T-helper 2 cell (primary cell): ENCODE measurements at places on chromosomes 13 and 19.

- no peak for DNase-seq
Observed at GRCh38 chr13:72839831-72840426, 58.0 kb downstream of the PIBF1 start.

GRCh38 chr13:90622541-90622940 is 724.9 kb upstream of the MIR17HG start:
- no peak for DNase-seq

DNA sequence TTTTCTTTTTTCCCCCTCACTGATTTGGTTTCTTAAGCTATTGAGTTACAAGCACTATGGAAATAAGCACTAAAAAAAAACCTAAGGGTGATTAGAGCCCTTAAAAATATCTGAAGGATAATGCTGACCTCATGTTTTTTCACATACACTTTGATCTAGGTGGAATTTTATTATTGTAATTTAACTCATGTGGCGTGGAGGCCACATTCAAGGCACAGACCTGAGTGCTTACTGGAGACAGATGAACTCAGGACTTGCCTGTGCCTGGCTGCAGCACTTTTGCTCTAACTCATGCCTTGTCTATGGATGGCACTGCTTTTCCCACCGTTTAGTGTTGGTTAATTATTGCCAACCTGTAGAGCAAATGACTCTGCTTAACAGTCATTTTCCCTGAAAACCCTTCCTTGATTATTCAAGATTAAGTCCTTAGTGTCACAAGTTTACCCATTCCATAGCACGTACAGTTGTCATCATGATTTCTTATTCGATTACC is 541.4 kb downstream of the GPC6 start:
- no peak for DNase-seq

DNA sequence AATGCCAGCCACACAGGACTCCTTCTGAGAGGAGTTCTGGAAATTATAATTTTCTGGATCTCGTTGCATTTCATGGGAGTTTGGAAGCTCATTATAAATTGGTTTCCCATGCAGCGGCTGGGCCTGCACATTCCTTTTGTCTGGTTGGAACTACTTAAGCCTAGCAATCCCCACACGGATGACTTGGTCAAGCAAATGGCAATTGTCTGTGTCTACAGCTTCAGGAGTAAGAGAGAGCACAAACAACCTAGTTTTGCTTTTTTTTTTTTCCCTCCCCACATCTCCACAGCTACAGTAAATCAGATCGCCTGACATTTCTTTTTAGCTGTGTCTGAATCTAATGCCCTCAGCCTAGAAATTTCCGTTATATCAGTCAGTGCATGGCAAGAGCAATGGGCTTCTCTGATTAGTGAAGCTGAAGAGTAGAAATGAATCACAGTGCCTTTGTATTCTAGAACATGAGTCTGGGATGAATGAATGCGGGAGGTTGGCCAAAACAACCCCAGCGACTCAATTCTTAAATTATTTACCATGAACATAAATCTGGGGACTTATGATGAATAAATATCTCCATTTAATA is 15.1 kb downstream of the PCDH8 start:
- DNase-seq: no peak

DNA sequence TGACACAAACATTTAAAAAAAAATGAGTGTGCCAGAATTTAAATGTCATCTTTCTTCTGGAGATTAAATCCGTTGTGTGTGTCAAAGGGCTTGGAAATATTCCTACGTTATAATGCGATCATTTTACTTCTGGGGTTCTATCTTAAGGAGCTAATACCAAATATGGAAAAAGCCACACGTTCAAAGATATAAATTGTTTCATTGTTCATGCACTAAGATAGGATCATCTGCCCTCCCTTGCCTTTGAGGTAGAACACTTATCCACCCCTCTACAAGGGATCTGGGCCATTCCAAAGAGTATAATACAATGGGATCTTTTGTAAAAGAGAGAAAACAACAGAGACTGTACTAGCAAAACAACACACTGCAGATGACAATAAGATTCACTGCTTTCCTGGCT is 64.9 kb downstream of the ANKRD10 start:
- DNase-seq: no peak

DNA sequence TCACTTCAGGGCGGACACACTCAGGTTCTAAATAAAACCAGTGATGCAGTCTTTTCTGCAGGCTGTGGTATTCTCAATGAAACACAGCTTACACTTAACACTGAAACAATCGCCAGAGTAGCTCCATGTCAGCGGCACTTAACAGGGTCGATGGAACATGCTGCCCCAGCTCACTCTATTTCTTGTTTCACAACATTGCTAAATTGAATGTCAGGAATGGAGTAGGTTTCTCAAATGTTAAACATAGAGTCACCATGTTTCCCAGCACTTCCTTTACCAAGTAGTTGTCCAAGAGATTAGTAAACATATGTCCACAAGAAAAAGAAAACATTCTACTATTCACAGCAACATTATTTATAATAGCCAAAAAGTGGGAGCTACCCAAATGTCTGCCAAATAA is 306.9 kb downstream of the SLITRK6 start:
- no peak for DNase-seq

- no peak for DNase-seq
Observed at GRCh38 chr19:42175952-42176648, 41.4 kb downstream of the DEDD2 start.

- DNase-seq: no peak
Observed at GRCh38 chr19:18408053-18408476, 10.6 kb upstream of the LRRC25 start.

- no peak for DNase-seq
Observed at GRCh38 chr19:23116802-23117571, at the start of gene ZNF730. Gene ZNF730 (plus strand): TSS chr19:23117025. CDS start chr19:23117174, 149 bp downstream.

DNA sequence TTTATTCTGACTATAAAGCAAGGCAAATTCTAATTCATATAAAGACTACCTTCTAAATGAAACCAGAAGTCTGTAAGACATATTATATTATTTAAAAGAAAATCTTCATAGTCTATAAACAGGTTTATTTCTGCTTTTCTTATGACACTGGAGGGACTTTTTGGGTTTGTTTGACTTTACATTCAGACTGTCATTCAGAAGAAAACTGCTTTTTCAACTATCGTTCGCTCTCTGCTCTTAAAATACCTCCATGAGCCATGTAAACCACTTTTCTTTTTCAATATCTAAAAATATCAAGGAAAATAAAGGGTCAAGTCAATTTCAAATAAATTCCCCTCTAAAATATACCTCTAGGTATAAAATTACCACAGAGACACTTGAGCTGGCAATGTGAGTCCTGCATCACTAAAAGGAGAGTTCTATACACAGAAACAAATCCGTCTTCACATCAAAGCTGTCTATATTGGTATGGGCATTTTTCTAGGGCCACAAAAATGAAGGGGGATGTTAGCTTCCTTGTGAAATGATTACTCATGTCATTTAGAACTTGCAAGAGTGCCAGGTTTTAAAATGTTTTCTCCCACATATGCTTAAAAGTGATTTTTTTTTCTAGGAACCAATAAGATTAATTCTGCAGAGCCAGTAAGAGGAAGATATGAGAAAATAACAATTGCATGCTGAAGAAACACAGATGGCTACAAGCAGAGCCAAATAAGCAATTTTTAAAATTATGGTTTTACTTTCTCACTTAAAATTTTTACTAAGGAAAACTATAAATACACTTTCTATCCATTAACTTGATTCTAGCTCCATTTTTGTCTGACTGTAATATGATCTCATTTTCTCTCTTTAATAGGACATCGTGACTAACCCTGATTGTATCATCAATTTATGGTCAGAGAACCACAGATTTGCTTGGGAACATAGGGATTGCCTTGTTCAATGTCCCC is 181.8 kb downstream of the TBC1D4 start:
- DNase-seq: peak; percentile 29

DNA sequence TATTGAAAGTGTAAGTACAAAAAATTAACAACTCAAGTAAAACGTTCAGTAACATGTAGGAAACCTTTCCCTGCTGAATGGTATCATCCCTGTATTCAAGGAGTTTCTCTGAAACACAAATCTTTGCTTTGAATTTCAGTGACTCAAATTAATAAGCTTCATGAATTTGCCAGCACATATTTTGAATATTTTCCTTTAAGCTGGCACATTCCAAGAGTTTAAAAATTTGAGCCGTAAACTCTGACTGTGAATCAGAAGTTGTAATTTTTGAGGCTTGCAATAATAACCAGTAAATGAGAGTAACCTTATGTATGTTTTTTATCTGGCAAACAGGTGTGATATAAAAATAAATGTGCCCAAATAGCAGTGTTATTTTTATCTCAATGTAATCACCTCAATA is 1722.6 kb upstream of the PRR20A start:
- no peak for DNase-seq

DNA sequence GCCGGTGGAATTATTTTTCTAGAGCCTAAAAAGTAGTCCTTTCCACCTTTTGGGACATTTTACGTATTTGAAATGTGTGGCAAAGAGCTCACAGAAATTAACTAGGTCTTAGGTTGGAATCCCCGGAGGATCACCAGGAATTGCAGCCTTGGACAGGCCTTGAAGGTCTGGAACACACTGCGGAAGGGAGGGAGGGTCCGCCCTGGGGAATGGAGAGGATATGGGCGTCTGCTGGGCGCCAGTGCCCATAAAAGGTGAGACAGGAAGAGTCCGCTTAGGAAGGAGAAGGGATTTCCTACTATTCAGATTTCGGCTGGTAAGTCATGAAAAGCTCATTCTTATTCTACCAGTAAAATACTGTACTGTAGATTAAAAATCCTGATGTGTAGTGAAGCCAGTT is 111.9 kb downstream of the COL4A2 start:
- DNase-seq: no peak

DNA sequence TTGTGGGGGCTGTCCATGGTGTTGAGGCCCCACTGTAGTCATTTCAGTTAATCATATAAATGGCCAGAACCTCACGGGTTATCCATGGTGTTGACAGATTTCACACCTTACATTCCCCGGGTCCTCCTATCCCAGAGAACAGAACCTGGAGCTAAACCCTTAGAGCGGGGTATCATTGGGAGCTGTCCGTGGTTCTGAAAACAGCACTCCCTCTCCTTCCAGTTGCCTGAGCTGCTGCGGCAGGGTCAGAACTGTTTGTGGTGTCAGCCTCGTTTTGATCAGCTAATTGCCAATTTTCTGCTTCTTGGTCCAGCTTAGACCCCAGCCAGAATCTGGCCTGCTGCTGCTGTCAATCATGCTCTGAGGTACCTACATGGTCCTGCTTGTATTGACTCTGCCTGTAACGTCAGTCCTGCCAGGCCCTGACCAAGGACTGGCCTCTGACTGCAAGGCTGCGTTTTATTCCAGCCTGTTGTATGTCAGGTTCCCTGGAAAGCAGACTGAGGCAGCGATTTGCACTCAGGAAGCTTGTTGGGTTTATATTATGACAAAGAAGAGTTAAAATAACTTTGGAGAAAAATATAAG is 55.8 kb upstream of the KCTD15 start:
- DNase-seq: no peak

GRCh38 chr13:86741762-86742285 is 929.3 kb upstream of the SLITRK5 start:
- DNase-seq: no peak

GRCh38 chr13:100274942-100275506 is 186.1 kb downstream of the PCCA start:
- no peak for DNase-seq

GRCh38 chr19:11209839-11210655 is 12.7 kb upstream of the KANK2 start:
- no peak for DNase-seq

- no peak for DNase-seq
Observed at GRCh38 chr13:103006641-103007426, 59.4 kb downstream of the SLC10A2 start.

DNA sequence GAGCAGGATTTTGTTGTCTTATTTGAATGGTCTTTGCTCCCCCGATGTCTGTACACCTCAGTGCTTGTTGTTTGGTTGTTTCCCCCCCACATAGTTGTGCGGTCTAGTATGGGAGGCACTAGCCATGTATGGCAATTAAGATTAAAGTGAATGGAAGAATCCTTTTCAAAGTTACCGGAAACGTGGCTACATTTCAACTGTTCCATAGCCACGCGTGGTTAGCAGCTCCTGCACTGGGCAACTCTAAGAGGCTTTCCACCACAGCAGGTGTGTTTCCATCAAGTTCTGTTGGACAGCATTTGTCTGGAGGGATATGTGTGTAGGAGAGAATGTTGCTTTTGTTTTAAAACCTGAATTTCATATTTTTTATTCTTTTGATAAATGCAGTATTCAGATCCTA is 247.3 kb downstream of the GGACT start:
- peak; percentile 34 for DNase-seq

GRCh38 chr13:86856991-86857390 is 814.2 kb upstream of the SLITRK5 start:
- no peak for DNase-seq

GRCh38 chr19:18190278-18190677 is 2.7 kb upstream of the MPV17L2 start:
- DNase-seq: no peak

DNA sequence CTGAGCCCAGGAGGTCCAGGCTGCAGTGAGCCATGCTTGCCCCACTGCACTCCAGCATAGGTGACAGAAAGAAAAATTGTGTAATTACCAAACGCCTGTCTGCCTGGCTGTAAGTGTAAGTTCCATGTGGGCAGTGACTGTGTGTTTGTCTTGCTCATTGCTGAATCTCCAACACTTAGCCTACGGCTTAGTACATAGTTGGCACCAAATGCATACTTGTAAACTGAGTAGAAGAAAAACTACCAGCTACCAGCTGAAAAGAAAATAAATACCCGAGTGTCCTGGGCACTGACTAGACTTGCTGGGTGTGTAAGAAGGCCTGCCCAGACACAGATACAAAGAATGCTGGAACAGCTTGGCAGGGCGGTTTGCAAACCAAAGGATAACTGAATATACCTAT is 2.7 kb upstream of the CEBPG start:
- no peak for DNase-seq

- no peak for DNase-seq
Observed at GRCh38 chr19:46886546-46887239, 25.9 kb downstream of the ARHGAP35 start.
